Mesothelial cell of epicardium (in vitro differentiated cells): ENCODE measurements at places on chromosomes 1 and 21. TPM values are rescaled to one million over a fixed set of nuclear protein-coding genes. Genes with fewer than 3 reads are reported as not detected.

CLCNKA gene
- 3.0 to 3.5 TPM (median 3.2 TPM) in 3 replicates for total RNA-seq

PLA2G2C gene
- 0.24 to 0.50 TPM (median 0.40 TPM) in 3 replicates for total RNA-seq

NIBAN1 gene
- total RNA-seq: 0.38 to 0.47 TPM (median 0.45 TPM) in 3 replicates

SH3D21 gene
- total RNA-seq: 44.3 to 47.1 TPM (median 47.0 TPM) in 3 replicates

DMBX1 gene
- not detected in 3 replicates for total RNA-seq

RPTN gene
- total RNA-seq: not detected in 3 replicates

KCNH1 gene
- 0.04 to 0.34 TPM (median 0.29 TPM) in 3 replicates for total RNA-seq

MYOG gene
- total RNA-seq: not detected in 3 replicates

DYNLT5 gene
- 0.36 to 0.71 TPM (median 0.67 TPM) in 3 replicates for total RNA-seq

SLAMF1 gene
- not detected in 3 replicates for total RNA-seq

GFI1 gene
- 0.34 to 0.58 TPM (median 0.41 TPM) in 3 replicates for total RNA-seq

EFNA1 gene
- 92.4 to 94.8 TPM (median 93.1 TPM) in 3 replicates for total RNA-seq

SH3BGRL3 gene
- 35.6 to 37.4 TPM (median 36.3 TPM) in 3 replicates for total RNA-seq

CFAP107 gene
- not detected in 3 replicates for total RNA-seq

C2CD2 gene
- total RNA-seq: 29.7 to 31.6 TPM (median 31.1 TPM) in 3 replicates

CRYZL1 gene
- total RNA-seq: 63.0 to 68.3 TPM (median 65.1 TPM) in 3 replicates

ADAM30 gene
- 0.07 TPM in 1 of 3 replicates, not detected in the others for total RNA-seq

AMY1C gene
- total RNA-seq: not detected in 3 replicates

CEP350 gene
- 54.6 to 58.0 TPM (median 55.1 TPM) in 3 replicates for total RNA-seq

PRELP gene
- 2.8 to 3.3 TPM (median 3.2 TPM) in 3 replicates for total RNA-seq

GART gene
- total RNA-seq: 85.1 to 88.4 TPM (median 85.3 TPM) in 3 replicates

DCST1 gene
- total RNA-seq: 0.58 TPM in 1 of 3 replicates, not detected in the others

SNX7 gene
- 16.1 to 20.2 TPM (median 18.8 TPM) in 3 replicates for total RNA-seq

KIRREL1 gene
- total RNA-seq: 178 to 189 TPM (median 180 TPM) in 3 replicates

HMGCL gene
- 27.4 to 30.7 TPM (median 29.2 TPM) in 3 replicates for total RNA-seq

TMIGD3 gene
- total RNA-seq: not detected in 3 replicates

TIMM17A gene
- 42.6 to 46.5 TPM (median 46.3 TPM) in 3 replicates for total RNA-seq

OXCT2 gene
- total RNA-seq: 0.20 to 0.65 TPM (median 0.22 TPM) in 3 replicates

ESRRG gene
- 11.0 to 12.7 TPM (median 11.9 TPM) in 3 replicates for total RNA-seq

TCEANC2 gene
- 6.8 to 9.2 TPM (median 7.8 TPM) in 3 replicates for total RNA-seq

C1orf105 gene
- 0.57 to 0.95 TPM in 2 of 3 replicates, not detected in the other for total RNA-seq

PLEKHN1 gene
- 33.6 to 36.0 TPM (median 34.4 TPM) in 3 replicates for total RNA-seq

IVL gene
- total RNA-seq: 0.11 to 0.34 TPM (median 0.27 TPM) in 3 replicates

CIART gene
- 9.2 to 10.6 TPM (median 9.8 TPM) in 3 replicates for total RNA-seq

FCRL5 gene
- total RNA-seq: not detected in 3 replicates

NBPF10 gene
- 6.3 to 7.0 TPM (median 6.4 TPM) in 3 replicates for total RNA-seq
